ENCODE measurements at places on chromosomes 11 and 22.
A peak's percentile ranks its signal among the peaks of the same experiment; 100 is the strongest.

DNA sequence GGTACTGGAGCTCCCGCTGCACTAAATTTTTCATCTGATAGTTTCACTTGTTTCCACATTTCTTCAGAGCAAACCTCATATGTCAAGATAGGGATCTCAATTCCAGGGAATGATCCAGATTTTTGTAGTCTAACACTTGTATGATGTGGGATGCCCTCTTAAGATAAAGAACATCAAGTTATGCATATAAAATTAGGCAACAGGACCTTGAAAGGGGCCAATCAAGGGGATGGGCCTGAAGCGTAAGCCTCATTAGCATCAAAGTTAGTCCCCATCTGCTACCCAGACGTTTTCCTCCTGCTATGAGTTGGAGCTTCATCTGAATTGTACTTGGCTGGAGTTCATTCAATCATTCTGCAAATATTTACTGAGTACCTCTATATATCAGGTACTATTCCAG lies 17.5 kb downstream of the PDGFD start:
- no peak for DNase-seq

DNA sequence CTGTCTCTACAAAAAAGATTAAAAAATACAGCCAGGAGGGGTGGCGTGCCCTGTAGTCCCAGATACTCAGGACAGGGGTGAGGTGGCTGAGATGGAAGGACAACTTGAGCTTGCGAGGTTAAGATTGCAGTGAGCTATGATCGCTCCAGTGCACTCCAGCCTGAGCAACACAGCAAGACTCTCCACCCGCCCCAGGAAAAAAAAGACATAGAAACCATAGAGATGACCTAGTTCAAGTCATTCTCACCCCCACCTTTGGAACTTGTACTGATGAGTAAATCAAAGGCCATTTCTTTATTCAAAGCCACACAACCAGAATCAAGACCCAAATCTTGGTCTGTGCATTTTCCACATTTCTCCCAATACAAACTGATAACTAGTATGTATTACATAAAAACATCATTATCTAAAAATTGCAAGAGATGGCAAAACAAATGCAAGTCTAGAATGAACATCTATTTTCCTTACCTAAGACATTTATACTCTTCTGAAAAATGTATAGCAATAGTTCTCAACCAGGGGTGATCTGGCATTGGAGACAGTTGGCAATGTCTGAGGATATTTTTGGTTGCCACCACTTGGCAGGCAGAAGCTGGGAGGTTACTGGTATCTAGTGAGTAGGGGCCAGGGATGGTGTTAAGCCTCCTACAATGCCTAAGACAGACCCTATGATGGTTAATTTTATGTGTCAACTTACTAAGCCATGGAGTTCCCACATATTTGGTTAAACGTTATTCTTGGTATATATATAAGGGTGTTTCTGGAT lies 34.6 kb downstream of the LGR4 start:
- DNase-seq: no peak

- DNase-seq: no peak
Observed at GRCh38 chr11:12864316-12865156, 144.6 kb upstream of the RASSF10 start.

GRCh38 chr11:15613789-15614188 lies 499.1 kb downstream of the INSC start:
- no peak for DNase-seq

GRCh38 chr11:102685338-102685737 lies 20.2 kb downstream of the MMP27 start:
- DNase-seq: no peak

DNA sequence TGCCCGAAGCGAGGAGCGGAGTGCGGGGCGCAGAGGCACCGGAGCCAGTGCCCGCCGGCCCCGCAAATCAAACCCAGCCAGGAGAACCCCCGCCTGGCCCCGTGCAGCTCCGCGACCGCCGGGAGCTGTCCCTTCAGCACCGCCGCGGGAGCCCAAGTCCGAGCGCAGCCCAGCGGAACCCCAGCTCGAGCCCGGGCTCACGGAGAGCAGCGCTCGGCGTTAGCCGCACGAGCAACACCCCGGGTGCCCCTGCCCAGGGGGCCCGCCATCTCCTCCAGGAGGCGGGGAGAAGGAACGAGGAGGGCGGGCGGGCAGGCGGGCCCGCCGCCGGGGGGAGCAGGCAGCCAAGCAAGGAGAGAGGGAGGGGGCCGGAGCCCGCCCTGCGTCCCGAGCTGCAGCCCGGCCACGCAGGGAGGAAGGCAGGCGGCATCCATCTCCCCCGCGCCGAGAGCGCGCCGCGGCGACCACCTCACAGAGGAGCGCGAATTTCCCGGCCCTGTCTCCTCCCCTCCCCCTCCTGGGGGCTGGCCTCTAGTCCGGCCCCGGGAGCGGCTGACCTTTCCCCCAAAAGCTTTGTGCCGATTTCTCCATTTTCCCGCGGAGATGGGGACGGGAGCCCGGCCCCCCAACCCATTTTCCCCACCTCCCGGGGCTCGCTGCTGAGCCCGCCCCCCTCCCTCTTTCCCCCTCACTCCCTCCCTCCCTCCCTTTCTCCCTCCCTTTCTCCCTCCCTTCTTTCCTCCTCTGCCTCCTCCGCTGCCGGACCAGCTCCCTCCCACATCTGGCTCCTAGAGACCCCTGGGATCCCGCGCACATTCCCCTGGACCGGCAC lies 621 bp downstream of the KCNC1 start:
- DNase-seq: peak; percentile 79

DNA sequence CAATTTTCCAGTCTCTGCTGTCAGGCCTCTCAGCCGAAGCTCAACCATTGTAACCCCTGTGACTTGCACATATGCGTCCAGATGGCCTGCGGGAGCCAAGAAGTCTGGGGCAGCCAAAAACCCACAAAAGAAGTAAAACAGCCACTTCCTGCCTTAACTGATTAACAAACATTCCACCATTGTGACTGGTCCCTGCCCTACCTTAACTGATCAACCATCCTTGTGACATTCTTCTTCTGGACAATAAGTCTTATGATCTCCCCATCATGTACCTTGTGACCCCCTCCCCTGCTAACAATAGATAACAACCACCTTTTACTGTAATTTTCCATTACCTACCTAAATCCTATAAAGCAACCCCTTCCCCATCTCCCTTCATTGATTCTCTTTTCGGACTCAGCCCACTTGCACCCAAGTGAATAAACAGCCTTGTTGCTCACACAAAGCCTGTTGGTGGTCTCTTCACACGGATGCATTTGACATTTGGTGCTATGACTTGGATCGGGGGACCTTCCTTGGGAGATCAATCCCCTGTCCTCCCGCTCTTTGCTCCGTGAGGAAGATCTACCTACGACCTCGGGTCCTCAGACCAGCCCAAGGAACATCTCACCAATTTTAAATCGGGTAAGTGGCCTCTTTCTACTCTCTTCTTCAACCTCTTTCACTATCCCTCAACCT lies 1.3 kb upstream of the NDUFC2 start:
- peak; percentile 84 for DNase-seq

- peak; percentile 81 for DNase-seq
Observed at GRCh38 chr22:23219822-23220484, 39.6 kb downstream of the BCR start.

DNA sequence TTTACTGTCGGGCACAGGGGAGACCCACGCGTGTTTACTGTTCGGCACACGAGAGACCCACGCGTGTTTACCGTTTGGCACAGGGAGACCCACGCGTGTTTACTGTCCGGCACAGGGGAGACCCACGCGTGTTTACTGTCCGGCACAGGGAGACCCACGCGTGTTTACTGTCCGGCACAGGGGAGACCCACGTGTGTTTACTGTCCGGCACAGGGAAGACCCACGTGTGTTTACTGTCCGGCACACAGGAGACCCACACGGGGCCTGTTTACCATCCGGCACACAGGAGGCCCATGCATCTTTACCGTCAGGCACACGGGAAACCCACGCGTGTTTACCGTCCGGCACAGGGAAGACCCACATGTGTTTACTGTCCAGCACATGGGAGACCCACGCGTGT lies 525.1 kb downstream of the BRD1 start:
- DNase-seq: no peak

- DNase-seq: no peak
Observed at GRCh38 chr22:29700900-29701154, 19.0 kb upstream of the CABP7 start.

- no peak for DNase-seq
Observed at GRCh38 chr11:73598719-73599379, 937 bp upstream of the FAM168A start.

- DNase-seq: no peak
Observed at GRCh38 chr11:12983336-12983735, 25.8 kb upstream of the RASSF10 start.

- DNase-seq: no peak
Observed at GRCh38 chr11:34263441-34264091, 94.2 kb downstream of the ABTB2 start.

- DNase-seq: no peak
Observed at GRCh38 chr11:30481796-30482195, 104.4 kb downstream of the MPPED2 start.

Data from hematopoietic multipotent progenitor cell treated with erythropoietin and hydrocortisone succinate and interleukin-3 and kit ligand, for 6 days (in vitro differentiated cells).